NCI-H446 treated with DMSO at 0.1 percent for 48 hours (cell line): ENCODE measurements at places on chromosomes 6 and 20.

DNA sequence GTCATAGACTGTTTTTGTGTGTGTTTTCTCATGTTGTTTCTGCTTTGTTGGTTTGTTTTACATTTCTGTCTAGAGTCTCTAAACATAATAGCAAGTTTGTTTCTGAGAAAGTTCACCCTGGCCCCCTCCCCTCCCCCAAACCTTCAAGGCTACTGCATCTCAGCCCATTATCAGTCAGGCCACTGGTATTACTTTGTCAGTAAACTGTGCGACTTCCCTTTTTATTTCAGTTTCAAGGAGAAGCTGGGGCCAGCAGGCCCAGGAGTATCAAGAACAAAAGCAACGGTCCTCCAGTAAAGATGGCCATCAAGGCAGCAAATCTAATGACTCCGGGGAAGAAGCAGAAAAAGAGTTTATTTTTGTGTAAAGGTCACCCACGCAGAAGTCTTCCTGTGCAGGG, 32.8 kb upstream of the SCGN start:
- no peak for DNase-seq

DNA sequence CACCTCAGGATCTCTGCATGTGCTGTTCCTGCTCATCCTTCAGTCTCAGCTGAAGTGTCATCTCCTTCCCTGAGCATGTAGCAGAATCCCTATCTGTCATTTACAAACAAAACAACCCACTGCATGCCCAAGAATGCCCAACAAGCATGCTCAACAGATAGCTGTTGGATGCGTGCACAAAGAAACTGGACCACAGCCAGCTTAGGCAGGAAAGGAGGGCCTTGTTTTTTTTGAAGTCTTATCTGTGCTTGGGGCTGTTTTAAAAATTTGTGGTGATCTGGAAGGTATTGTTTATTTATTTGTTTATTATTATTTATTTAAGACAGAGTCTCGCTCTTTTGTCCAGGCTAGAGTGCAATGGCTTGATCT, 18.5 kb upstream of the SLC16A10 start:
- DNase-seq, result no peak

- no peak for DNase-seq
These were observed 1.0 kb upstream of the HELZ2 start for GRCh38 chr20:63574829-63575743.

DNA sequence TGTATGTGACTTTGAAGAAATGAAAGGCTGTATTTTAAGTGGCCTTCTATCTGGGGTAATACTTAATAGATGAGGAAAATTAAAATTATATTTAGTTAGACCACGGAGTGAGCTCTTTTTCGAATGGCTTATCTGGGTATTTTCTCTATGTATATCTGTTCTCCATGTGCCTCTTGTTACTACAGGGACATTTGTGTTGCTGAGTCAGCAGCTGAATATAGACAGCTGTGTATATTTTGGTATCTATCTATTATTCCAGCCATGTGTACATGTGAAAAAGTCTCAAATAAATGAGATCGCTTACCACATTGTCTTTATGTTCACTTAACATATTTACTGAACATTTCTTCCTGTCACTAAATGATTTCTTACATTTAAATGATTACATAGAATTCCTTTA, 57.2 kb downstream of the TMEM200A start:
- no peak for DNase-seq

DNA sequence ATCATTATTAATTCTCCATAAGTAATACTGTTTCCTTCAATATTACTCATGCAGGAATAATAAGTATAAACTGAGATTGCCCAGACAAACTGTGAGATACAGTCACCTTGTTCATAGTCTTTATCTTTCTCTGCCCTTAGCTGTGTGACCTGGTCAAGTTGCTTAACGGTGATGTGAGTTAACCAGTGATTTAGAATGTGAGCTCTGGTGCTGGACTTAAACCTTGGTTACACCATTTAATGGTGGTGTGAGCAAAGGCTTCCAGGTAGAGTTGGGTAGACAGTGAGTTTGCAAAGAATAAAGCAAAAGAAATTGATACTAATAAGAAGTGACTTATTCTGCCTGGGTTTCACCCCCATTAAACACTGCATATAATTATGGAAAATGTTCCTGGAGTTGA, 86.2 kb upstream of the DEFB112 start:
- DNase-seq, result no peak

DNA sequence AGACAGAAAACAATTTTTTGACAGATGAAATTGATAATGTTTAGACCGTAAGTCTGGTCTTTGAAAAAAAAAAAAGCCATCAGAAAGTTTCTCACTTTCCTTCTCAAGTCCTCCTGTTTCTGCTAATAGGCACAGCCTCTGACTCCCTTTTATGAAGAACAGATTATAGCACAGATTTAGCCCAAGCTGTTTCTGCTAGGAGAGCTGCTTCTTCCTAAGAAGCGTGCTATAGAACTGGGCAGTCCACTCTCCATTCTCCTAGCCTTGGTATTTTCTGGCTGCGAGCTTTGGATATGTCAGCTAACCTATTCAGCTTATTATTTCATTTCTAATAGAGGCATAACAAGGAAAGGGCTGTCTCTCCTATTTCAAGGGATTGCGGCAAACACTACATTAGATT, 112.5 kb downstream of the SGK1 start:
- no peak for DNase-seq

GRCh38 chr20:6530254-6530653, 237.2 kb upstream of the BMP2 start:
- DNase-seq, result no peak

GRCh38 chr6:39476151-39476550, 153.6 kb upstream of the KCNK16 start:
- no peak for DNase-seq

DNA sequence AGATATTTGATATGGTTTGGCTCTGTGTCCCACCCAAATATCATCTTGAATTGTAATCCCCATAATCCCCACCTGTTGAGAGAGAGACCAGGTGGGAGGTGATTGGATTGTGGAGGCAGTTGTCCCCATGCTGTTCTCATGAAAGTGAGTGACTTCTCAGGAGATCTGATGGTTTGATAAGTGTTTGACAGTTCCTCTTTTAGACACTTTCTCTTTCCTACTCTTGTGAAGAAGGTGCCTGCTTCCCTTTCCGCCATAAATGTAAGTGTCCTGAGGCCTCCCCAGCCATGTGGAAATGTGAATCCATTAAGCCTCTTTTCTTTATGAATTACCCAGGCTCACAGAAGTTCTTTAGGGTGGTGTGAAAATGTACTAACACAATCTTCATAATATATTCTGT, 1404.0 kb upstream of the ADGRB3 start:
- DNase-seq, result no peak

GRCh38 chr6:128493877-128494276, 26.5 kb downstream of the PTPRK start:
- DNase-seq, result no peak

GRCh38 chr6:7270320-7271204, 42.4 kb downstream of the SSR1 start:
- no peak for DNase-seq
